ENCODE measurements at places on chromosomes 2 and 18.

DNA sequence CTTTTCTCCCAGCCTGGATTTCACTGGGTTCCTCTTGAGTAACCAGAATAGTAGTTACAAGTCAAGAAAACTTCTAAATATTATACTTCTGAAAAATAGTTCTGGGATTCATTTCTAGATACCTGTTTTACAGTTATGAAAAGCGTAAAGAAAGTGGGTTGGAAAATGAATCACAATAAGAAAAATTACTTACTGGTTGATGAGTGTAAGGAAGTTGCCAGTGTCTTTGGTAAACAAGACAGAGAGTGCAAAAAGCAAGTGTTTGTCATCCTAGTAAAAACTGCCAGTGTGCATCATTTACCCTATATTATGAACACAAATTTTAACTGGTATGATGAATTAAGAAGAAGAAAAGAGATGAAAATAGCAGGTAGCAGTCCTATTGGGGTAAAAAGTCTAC is 88.9 kb downstream of the R3HDM1 start:
- DNase-seq, result no peak

DNA sequence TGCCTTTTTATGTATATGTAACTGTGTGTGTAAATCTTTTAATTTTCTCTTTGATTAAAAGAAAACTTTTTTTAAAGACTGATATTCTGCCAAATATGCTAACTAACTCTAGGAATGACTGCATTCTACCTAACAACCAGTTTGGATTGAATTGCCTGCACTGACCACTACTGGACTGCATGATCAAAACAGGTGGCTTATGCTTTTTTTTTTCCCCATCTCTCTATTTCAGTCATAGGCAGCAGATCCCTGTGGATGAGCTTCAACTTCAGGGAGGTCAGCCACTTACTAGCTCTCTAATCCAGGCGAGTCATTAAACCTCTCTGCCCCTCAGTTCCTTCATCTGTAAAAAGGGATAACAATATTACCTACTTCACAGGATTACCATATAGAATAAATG is 138.6 kb upstream of the SERTAD2 start:
- no peak for DNase-seq

DNA sequence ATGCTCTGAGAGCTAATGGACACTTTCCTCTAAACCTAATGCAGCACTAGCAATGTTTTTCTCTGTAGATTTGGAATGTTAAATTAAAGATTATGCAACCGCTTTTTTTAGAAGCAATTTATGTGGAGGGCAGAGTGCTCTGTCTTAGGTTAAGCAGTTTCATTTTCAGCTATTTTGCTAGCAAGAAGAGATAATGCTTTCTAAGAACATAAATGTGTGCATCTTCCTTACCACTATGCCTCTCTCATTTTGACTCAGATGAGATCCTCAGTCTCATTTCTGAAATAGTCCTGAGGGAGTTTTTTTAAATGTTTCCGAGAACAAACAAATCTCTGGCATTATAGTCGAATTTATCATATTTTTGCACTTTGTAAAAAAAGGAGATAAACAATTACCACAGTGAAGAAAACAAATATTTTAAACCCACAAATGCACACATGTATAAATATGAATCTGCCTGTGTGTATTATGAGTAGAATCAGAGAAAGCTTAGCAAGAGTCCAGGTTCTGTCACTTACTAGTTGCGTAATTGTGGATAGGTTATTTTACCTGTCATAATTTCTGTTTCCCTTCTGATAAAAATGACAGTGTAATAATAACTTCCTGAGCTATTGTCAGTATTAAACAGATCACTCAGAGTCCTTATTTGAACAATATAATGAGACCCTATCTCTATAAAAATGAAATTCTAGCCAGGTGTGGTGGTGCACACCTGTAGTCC is 207.7 kb upstream of the CRIM1 start:
- no peak for DNase-seq

DNA sequence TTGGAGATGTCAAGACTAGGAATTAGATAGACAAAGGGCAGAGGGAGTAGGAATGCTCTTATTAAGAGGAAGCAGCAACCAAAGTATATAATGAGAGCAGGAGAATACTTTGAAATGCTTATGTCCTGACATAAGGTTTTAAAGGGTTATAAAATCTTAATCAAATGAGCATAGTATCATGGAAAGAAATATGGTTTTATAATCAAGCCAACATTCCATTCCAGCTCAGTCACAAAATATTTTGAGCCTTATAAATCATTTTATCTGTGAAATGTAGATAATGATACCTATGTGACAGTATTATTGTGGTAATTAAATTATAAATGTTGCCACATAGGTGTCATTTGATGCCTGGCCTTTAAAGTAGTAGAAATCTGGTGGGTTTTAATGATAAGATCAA is 17.6 kb downstream of the VSNL1 start:
- no peak for DNase-seq

DNA sequence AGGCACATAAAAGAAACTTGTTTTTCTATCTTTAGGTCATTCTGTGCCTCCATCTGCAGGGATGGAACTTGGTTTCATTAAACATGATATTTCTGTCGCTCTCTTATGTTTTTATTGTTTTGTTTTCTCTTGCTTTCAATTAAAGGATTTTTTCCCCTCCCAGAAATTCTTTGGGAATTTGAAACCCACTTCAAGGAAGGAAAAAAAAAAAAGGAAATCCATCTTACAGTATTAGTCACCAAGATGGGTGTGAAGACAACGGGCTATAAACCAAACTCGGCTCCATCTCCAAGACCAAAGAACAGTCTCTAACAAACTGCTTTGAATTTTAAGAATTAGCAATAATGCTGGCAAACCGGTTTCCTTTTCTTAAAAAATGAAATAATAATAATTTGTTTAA is 244.1 kb downstream of the BCL11A start:
- no peak for DNase-seq

- DNase-seq, result no peak
These were observed 447.0 kb upstream of the TCF4 start for GRCh38 chr18:56034949-56035348.

Measured in stimulated activated CD4-positive, alpha-beta T cell treated with anti-CD3 and anti-CD28 coated beads, Interleukin-12 subunit alpha, Interleukin-12 subunit beta, amount 100 ng/mL, for 48 hours (primary cell).